ENCODE measurements at places on chromosomes 4 and X. TPM values are rescaled to one million over a fixed set of nuclear protein-coding genes. Genes with fewer than 3 reads are reported as not detected.

The CFAP47 gene
- not detected for total RNA-seq

The ARHGEF38 gene
- total RNA-seq: not detected

The DNASE1L1 gene
- 178 TPM for total RNA-seq

The SULT1E1 gene
- 10.7 TPM for total RNA-seq

The CBLL2 gene
- total RNA-seq: not detected

The FGFRL1 gene
- total RNA-seq: 29.3 TPM

The SUPT20HL1 gene
- total RNA-seq: 0.07 TPM

The MAMLD1 gene
- total RNA-seq: 1.1 TPM

The P2RY4 gene
- total RNA-seq: 0.13 TPM

The SATL1 gene
- total RNA-seq: not detected

The LRCH2 gene
- 10.9 TPM for total RNA-seq

The UBQLN2 gene
- total RNA-seq: 15.2 TPM

The SHOX gene
- total RNA-seq: not detected

The SPRY1 gene
- 27.8 TPM for total RNA-seq

The ALAS2 gene
- total RNA-seq: not detected

The PLK4 gene
- 2.4 TPM for total RNA-seq

The ABCG2 gene
- total RNA-seq: 7.2 TPM

The BCORL1 gene
- 6.3 TPM for total RNA-seq

The TAF1 gene
- total RNA-seq: 37.1 TPM

The MRFAP1 gene
- 132 TPM for total RNA-seq

All from smooth muscle cell of the pulmonary artery (primary cell).